Suppressor macrophage treated with lipopolysaccharide for 1 hour (primary cell): ENCODE measurements at places on chromosomes 3 and 15.

DNA sequence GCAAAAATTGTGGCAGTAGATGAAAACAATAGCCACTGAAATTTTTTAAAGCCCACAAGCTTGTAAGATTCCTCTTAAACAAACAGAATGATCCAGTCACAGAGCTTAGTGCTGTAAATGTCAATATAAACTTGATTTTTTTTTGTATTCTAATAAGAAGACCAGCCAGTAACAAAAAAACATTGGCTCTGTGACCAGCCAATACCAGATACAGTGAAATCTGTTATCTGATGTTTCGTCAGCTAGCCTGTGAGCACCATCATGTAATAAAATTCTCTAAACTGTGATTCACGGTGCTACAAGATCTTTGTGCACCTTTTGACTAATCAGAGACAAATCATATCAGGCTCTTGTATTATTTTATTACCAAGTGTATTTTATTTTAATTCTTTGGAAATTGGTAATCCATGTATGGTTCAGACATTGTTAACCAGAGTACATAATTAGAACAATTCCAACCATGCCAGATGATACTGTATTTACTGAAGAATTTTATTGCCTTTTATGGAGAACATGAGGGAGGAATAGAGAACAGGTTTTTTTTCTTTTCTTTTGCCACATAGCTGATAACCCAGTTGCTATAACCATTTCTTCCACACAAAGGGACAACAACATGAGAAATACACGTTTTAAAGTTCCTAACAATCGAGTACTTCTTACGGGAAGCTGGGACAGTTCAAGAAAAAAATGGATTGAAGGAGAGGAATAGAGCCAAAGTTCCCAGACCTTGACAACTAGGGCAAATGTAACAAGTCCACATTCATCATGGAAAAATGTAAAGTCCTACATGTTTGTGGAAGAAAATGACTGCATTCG is 71.9 kb downstream of the FILIP1L start:
- no peak for DNase-seq

- no peak for DNase-seq
Measured at GRCh38 chr3:171862993-171863521, 19.9 kb downstream of the TMEM212 start.

- no peak for DNase-seq
Measured at GRCh38 chr3:179036226-179036625, 35.4 kb downstream of the ZMAT3 start.

DNA sequence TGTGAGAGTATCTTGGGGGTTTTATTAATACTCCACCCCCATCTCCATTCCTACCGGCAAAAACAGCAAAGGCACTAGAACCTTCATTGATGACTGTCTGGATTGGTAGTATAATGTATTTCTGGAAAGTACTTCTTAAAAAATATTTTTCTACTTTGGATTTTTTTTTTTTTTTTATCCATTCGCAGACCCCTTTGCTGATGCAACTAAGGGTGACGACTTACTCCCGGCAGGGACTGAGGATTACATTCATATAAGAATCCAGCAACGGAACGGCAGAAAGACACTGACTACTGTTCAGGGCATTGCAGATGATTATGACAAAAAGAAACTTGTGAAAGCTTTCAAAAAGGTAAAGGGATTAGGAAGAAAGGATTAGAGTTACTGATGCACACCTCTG is 1.2 kb downstream of the EIF1B start:
- DNase-seq, result peak; percentile 41

DNA sequence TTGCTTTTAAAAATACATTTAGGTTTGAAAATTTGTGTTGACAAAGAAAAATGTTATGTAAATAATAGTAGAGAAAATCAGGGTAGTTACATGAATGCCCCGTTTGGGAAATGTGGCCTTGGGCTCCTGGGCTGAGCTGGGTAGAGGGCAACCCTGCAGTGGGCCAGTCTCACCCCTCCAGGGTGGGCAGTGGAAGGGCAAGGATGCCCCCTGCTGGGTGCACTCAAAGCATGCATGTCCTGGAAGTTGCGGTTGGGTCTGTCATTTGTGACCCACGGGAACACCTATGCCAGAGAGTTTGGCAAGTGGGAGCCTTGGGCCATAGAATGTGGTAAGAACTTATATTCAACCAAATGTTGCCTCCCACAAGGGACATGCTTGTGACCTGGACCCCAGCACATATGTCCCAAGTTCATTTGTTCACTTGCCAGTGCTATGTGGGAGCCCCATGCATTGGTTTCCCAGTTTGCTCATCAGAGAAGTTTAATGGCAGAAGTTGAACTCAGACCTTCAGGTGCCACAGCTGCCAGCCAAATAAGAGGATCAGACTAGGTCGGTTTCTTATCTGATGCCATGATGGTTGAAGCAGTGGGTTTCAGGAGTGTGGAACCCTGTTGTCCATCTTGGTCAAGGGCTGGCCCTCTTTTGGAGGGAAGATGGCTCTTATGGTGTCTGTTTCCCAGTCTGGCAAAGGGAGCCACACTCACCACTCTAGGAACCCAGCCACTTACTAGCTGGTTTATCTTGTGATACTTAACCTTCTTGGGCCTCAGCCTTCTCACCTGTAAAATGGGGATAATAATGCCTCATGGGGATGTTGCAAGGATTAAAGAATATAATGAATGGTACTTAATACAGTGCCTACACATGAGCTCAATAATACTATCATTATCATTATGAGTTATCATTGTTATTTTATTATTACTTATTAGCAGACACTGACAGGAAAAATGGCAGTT is 2.5 kb upstream of the PLCB2 start:
- peak; percentile 83 for DNase-seq

- DNase-seq, result no peak
Measured at GRCh38 chr15:40424483-40425115, 16.2 kb upstream of the BAHD1 start.

- no peak for DNase-seq
Measured at GRCh38 chr3:184585545-184585944, 24.0 kb downstream of the EPHB3 start.

- DNase-seq, result no peak
Measured at GRCh38 chr3:66267031-66267430, 46.2 kb downstream of the SLC25A26 start.

DNA sequence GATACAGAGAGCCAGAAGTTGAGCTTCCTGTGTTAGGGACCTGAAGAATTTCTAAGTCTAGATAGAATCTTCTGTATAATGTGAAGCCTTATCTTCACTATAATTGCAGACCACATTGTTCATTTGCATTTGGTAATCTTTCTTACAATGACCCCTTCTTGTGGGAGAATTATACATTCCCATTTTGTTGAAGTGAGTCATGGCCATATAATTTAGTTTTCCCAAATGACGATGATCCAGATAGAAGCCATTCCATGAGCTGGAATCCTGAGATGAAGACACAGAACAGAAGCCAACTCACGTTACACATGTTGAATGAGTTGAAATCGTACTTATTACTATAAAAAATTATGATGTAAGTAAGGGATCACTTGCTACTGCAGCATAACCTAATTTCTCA is 187.8 kb downstream of the TUSC7 start:
- no peak for DNase-seq

- DNase-seq, result no peak
Measured at GRCh38 chr3:113153499-113154107, 57.8 kb upstream of the BOC start.

- DNase-seq, result no peak
Measured at GRCh38 chr3:51544011-51544775, 5.7 kb downstream of the RAD54L2 start.

DNA sequence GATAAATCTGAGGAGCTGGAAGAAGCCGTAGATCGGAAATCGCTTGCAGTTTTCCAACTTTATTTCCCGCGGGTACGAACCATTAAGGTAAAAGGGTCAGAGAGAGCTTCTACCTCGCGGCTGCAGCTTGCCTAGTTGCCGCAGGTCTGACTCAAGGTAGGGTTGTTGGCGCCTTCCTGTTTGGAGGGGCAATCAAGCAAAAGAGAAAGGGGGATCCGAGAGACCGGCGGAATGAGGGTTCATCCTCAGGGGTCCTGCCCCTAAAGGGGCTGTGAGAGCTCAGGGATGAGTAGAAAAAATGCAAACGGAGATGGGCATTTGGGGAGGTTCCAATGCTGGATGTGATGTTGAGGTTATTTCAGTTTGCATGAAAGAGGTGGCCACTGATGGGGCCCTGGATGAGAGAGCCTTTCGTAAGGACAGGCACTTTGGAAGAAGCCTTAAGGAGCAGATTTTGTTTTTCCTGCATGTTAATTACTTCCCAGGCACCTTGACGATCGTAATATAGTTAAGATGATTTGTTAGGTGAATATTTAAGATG is 265.4 kb downstream of the CGGBP1 start:
- DNase-seq, result no peak

DNA sequence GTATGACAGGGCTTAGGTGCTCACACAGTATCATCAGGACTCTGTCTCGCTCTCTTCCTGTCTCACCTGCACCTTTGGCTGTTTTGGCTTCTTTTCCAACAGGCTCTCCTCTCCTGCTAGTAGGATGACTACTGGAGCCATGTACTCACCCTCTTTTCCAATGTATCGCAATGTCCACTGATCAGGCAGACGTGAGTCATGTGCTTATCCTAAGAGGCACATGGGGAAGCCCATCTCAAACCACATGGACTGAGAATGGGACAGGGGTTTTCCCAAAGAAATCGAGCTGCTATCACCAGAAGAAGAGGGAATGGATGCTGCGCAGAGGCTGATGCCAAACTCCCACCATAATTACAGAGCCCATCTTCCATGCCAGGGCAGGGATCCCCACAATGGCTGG is 180.6 kb downstream of the IL5RA start:
- DNase-seq, result peak; percentile 34

- DNase-seq, result peak; percentile 28
Measured at GRCh38 chr15:73753250-73754130, at the start of gene INSYN1. INSYN1 (minus strand) TSS chr15:73753351; CDS start chr15:73751130, 2,221 bp downstream.

DNA sequence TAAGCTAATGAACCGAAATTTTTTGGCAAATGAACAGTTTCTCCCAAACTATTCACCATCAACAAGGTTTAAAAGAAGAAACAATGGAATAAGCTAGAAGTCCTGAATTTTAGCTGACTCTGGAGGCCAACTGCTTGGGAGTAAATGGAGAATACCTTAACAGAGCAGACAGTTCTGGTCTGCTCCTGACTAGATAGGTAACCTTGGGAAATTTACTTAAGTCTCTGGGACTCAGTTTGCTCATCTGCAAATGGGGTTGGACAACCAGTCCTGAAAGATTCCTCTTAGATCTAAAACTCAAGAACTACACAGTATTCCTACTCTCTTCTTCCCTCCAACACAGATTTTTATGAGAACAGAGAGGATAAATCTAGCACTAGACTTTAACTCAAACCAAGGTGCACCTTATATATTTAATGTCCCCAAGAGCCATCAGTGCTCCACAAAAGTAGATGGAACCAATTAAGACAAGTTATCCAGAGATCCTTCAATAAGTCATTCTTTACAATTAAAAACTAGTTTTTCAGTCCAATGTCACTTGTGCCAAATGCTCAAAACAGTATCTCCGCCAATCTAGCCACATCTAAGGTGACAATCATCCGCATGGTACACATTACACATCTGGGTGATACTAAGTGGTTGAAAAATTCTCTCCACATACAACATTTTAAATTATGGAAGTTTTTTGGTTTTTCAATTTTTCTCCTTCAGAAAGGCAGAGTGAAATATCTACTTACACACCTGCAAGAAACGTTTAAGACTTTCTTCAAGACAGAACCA is 1.5 kb downstream of the RHOA start:
- DNase-seq, result no peak

DNA sequence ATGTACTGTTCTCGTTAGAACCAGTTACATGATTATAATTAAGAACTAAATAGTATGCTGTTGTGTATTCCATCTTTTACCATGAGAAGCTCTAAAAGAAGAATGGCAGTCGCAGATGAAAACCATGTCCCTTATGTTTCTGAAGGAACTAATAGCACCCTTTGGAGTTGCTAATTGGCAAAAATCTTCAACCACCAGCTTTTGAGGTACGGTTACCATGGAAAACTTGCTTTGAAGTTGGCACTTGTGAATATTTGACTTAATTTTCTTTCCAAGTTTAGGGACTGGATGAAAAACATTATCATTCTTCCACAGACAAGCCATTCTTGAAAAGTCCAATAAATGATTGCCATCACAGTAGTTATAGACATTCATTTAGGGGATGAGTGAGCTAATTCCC is 666.6 kb upstream of the ROBO1 start:
- no peak for DNase-seq

DNA sequence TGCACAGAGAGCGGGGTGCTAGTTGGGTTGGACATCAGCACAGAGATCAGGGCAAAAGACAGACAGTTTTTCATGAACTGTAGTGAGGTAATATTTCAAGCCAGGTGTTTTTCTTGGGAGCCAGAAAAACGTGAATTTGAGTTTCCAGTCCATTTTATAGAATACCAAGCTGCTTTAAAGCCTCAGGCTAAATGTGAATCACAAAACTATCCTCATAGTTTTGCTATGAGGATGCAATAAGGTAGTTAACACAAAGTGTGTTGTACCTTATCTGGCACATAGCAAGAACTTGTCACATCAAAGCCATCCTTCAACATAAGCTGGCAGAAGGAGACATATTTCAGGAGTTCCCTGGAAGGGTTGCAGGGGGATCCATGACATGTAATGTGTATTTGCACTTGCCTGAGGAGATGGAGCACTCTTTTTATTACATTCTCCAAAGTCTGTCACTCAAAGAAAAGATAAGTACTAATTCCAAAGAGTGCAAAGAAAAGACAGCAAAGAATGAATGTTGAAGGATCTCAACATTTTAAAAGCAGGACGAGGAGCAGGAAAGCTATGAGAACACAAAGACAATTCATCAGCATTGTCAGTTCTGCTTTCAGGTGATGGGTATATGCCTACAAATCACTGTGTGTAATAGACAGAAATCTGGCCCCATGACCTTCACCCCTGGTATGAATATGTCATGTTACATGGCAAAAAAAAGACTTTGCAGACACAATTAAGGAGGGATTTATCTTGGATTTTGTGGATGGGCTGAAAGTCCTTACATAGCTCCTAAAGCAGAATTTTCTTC is 1046.4 kb downstream of the NTRK3 start:
- no peak for DNase-seq

GRCh38 chr15:62853114-62853840 is 189.3 kb upstream of the TPM1 start:
- peak; percentile 66 for DNase-seq

DNA sequence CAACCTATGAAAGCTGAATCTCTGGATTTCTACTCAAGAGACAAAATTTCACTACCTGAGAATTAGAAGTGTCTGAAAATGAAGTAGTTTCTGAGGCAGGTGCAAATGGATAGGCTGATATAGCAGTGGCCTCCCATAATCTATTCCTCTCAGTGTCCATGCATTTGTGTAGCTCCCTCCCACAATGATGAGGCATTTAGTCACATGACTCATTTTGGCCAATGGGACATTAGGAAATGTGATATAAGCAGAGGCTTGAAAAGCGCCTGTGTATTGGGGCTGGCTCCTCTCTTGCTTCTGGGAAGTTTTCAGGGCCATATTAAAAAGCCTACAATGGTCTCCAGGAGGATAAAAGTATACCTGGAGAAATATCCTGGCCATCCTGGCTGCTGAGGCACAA is 79.7 kb upstream of the MRPL3 start:
- no peak for DNase-seq

DNA sequence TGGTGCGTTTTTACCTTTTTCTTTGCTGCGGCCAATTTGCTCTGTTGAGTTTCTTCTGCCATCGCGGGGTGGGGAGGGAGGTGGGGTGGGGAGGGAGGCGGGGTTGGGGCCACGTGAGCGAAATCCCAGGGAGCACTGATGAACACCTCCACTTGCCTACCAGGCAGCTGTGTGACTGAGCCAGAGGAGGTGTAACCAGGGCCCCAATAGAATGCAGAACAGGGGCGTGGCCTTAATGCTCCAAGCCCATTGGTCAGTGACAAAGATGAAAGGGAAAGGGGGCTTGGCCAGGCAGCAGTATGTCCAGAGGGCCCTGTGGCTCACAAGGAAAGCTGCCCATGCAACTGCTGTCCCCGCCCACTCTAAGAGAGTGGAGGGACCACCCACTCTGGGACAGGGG is 21.4 kb upstream of the OR4F6 start:
- DNase-seq, result no peak
